Activated CD4-positive, CD25-positive, alpha-beta regulatory T cell treated with anti-CD3 and anti-CD28 coated beads, Interleukin-2, amount 50 U/mL, for 16 hours (primary cell): ENCODE measurements at places on chromosomes 3 and 15.

GRCh38 chr15:68414206-68414555, 17.8 kb downstream of the ITGA11 start:
- no peak for DNase-seq

GRCh38 chr3:55988905-55989304, 479.4 kb downstream of the ERC2 start:
- no peak for DNase-seq

- DNase-seq: no peak
These were observed 21.3 kb downstream of the THBS1 start for GRCh38 chr15:39602143-39602542.

GRCh38 chr15:52281085-52282035, 14.2 kb downstream of the MYO5C start:
- no peak for DNase-seq

- no peak for DNase-seq
These were observed 57.6 kb downstream of the FRMD4B start for GRCh38 chr3:69328103-69328962.

GRCh38 chr15:65373163-65373651, 4.6 kb downstream of the IGDCC3 start:
- DNase-seq: no peak

DNA sequence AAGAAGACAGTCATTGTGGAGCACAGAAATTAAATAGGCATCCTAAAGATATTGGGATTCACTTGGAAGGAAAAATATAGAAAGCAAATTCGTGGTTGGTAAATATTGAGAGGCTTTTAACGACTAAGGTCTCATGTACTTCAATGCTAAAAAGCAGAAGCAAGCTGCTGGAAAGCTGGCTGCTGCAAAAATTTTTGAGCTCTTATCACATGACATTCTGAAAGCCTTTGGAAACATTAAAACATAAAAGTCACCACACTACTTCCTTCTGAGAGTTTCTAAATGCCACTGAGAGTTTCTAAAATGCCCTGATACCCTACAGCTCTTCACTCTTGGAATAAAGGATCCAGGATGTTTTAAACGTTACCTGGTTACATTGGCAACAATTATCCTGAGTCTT, 39.0 kb upstream of the CBLB start:
- no peak for DNase-seq

- no peak for DNase-seq
These were observed 126.5 kb downstream of the FMN1 start for GRCh38 chr15:33068007-33068481.

GRCh38 chr3:32198714-32199113, 39.8 kb upstream of the CMTM8 start:
- no peak for DNase-seq

GRCh38 chr15:70424937-70425411, 327.3 kb upstream of the TLE3 start:
- no peak for DNase-seq

DNA sequence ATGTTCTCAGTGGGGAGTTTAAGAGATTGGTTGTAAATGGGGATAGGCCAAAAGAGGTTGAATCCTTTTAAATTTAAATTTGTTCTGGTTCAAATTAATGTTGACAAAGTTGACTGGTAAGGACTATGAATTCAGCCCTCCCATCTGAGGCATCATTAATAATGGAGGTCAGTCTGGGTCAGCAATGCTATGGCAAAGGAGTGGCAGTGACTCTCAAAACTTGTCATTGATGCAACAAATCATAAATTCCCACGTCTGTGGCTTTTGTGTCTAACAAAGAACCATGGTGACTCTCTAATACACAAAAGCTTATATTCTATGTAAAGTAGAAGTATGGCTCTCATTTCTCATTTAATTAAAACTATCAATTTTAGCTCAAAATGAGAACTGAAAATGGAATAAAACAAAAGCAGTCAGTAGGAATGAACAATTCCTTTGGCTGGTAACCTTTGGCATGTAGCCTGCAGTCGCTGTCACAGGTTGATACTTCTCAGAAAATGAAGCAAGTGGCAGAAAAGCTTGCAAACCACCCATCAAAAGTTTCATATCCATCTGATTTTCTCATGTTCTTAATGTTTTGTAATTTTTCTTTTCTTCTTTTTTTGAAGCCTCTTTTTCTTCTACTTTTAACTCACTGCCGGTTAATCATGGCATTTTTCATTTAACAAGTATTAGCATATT, 12.2 kb upstream of the ZBED2 start:
- no peak for DNase-seq

- no peak for DNase-seq
These were observed 116.7 kb downstream of the FNDC3B start for GRCh38 chr3:172155897-172156585.

GRCh38 chr15:45714590-45715488, 80.0 kb downstream of the SQOR start:
- DNase-seq: no peak

DNA sequence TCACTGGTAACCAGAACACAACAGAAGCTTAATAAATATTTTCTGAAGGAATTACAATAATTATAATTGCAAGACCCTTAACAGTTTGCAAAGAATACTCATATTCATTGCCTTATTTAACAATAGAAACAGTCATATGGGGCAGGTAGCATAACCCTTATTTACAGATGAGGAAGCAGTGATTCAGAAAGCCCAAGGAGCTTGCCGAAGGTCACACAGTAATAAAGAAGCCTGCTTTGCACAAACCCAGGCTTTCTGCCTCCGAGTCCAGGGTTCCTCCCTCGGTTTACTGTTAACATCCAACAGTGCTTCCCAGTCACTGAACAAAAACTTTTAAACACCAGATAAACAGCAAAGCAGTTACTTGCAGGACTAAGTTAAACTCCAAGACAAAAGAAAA, 35.3 kb downstream of the SRGAP3 start:
- DNase-seq: no peak
